ENCODE measurements at places on chromosomes 12 and 14.
A peak's percentile ranks its signal among the peaks of the same experiment; 100 is the strongest.

- DNase-seq, result peak; percentile 74
Measured at GRCh38 chr12:39619660-39620433, at the start of gene ABCD2. TSS of gene ABCD2 (minus strand) at chr12:39619803. CDS start at chr12:39619615, 188 bp downstream.

GRCh38 chr12:123441523-123442164 is 5.2 kb upstream of the RILPL2 start:
- no peak for DNase-seq

- DNase-seq, result no peak
Measured at GRCh38 chr12:3200032-3200617, 122.9 kb downstream of the TSPAN9 start.

DNA sequence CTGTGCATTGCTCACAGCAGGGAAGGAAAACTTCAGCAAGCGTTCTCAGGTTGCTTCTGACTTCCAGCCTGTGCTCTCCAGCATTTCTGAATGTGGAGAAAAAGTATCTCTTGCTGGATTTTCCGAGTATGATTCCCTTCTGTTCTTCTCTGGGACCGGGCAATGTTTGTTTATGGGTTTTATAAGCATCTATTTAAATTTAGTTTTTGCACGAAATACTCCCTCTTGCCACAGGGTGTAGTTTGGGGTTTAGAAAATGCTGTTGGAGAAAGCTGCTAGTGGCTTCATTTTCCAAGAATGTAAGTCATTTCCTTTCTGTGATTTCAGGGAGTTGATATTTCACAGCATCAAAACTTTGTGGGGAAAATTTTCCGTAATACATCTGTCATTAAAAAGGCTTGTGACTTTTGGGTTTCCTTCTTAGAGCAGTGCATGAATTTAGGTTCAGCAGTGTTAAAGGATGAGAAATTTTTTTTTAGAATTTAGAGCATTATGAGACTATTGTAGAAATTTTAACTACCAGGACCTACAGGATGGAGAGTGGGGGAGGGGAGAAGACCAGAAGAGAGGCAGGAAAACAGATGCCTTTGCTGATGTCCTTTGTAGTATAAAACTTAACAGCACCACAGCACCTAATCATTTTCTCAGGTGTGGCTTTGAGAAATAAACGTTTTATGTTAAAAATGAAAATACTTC is 1.5 kb downstream of the FRMD6 start:
- no peak for DNase-seq

GRCh38 chr14:72856530-72857266 is 37.2 kb downstream of the DPF3 start:
- DNase-seq, result no peak

GRCh38 chr14:44428231-44428945 is 78.7 kb downstream of the FSCB start:
- no peak for DNase-seq

DNA sequence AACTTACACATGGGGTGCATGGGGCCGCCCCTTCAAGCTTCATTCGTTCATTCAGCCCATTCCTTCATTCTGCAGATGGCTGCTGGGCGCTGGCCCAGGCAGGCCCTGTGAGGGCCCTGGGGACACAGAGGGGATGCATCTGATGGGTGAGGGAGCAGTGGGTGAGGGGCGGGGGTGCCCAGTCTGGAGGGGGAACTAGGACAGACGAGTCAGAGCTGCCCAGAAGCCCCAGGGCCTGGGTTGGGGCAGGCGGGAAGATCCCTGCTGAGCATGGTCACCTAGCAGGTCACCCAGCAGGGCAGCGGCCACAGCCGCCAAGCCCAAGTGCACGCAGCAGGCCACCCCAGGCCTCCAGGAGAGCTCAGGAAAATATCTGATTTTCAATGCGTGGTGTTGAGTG is 14.1 kb downstream of the TRMT61A start:
- no peak for DNase-seq

GRCh38 chr12:124904306-124905098 is 9.9 kb downstream of the UBC start:
- DNase-seq, result no peak

GRCh38 chr14:73458183-73458976 is at the start of gene NUMB:
TSS of gene NUMB (minus strand) at chr14:73458546. CDS start at chr14:73355751, 102,795 bp downstream.
- DNase-seq, result peak; percentile 96

DNA sequence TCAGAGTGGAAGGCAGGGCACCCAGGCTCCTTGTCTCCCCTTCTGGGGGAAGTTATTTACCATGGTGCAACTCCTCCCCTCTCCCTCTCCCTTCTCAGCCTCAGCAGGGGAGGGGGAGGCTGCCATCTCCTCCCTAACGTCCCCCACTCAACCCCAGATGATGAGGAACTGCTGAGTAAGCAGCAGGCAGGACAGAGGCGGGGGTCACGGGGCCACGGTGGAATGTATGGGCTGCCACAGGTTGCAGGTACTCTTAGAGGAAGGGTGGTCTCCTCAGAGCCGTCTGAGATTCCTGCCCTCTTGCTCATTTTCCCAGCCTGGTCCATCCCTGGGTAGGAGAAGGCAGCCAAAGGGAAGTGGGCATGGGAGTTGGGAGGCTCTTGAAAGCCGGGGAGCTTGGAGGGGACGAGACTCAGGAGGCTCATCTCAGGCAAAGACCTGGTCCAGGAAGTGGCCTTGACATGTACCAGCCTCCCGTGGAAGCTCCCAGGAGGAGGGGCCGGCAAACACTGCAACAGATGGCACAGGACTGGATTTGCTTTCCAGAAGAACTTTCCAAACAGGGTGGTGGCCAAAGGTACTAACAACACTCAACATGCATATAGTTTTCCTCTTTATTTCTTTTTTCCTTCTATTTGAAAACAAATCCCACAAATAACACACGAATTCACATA is 19.0 kb downstream of the RIN3 start:
- no peak for DNase-seq
